NCI-H2081 treated with DMSO at 0.1 percent for 48 hours (cell line): ENCODE measurements at places on chromosomes 7 and 10.

DNA sequence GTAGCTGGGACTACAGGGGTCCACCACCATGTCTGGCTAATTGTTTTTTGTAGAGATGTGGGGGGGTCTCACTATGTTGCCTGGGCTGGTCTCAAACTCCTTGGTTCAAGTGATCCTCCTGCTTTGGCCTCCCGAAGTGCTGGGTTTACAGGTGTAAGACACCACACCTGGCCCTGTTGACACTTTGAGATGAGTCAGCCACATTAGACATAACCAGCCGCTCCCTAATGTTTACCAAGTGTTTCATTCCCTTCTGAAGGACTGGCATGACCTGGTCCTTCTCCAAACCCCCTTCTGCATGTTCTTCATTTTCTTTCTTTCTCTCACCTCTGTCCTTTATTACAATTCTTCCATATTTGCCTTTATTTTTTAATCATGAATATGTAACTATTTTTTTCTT lies 67.8 kb downstream of the TAF3 start:
- DNase-seq = no peak

DNA sequence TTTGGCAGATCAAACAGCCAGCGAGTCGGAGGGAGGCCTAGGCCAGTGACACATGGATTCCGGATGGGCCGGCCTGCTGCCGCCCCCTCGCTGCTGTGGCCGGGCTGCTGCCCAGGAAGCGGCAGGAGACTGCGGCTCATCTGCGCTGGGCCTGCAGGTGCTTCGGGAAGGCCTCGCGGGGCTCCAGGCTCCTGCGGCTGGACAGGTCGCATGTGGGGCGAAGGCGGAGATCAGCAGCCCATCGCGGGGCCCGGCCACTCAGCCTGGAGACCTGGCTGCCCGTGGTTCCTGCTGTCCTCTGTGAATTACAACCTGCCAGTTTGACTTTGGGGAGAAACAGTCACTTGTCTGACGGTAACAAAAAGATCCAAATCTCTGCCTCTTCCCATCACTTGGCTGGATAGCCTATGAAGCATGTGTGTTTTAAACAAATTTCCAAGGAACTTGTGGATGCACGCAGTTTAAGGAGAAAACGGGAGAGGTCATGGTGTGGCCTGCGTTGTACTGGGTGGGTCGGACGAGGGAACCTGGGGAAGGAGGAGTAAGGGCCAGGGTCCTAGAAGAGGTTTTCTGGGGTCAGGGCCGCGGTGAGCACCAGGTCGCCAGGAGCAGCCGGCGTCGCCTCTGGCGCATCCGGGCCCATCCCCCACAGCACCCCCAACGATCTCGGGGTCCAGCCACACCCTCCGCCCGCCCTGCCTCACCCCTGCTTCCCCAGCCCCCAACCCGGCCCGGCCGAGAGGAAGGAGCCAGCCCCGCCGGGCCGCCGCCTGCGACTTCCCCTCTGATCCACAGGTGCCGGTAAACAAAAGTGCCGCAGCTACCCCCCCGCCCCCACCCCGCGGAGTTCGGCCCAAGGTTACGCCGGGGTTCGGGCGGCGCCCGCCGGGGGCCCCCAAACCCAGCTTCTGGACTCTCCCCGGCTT lies 1.6 kb downstream of the SPOCK2 start:
- no peak for DNase-seq

DNA sequence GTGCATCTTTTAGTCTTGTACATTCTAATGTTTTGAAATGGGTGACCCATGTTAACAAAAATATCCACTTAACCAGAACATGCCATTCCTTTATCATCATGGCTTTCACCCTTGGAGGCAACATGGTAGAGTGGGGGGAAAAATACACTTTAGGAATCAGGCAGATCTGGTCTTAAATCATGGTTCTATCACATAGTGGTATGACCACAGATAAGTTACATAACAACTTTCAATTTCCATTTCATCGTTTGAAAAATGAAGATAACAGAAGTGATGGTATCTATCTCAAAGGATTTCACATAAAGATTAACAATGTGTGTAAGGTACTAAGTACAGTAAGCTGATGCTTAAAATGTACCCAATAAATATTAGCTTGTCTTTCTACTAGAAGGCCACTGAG lies 19.0 kb downstream of the TMEM168 start:
- DNase-seq = no peak

DNA sequence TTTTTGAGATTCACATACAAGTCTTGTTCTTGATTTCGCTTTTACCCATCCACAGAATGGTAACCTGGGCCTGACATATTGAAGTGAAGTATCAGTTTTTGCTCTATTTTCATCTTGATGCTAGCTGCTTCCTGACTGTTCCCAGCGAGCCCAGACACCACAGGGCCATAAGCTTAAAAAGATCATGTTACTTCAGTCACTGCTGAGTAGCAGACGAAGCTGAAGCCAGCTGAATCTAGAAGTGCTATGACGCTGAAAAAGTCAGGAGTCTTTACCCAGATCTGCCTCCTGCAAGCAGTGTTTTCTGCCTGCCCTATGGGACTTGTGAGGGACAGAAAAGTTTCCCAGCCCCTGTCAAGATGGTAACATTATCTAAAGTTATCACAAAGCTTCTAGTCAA lies 2.7 kb upstream of the PRXL2A start:
- no peak for DNase-seq

GRCh38 chr7:121966276-121966934 lies 93.4 kb downstream of the PTPRZ1 start:
- no peak for DNase-seq

- DNase-seq = no peak
Observed at GRCh38 chr7:148211740-148212151, 378.8 kb upstream of the C7orf33 start.

DNA sequence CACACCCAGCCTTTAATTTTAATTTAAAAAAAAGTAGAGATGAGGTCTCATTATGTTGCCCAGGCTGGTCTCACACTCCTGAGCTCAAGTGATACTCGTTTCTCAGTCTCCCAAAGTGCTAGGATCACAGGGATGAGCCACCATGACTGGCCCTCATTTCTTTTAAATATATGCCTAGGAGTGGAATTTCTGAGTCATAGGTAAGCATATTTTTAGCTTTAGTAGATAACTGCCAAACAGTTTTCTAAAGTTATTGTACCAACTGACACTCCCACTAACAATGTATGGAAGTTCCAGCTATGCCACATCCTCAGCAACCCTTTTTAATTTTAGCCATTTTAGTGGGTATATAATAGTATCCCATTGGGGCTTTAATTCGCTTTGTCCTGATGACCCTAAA lies 13.8 kb upstream of the PPIF start:
- DNase-seq = no peak

GRCh38 chr10:36675458-36675880 lies 449.9 kb upstream of the ANKRD30A start:
- DNase-seq = no peak

DNA sequence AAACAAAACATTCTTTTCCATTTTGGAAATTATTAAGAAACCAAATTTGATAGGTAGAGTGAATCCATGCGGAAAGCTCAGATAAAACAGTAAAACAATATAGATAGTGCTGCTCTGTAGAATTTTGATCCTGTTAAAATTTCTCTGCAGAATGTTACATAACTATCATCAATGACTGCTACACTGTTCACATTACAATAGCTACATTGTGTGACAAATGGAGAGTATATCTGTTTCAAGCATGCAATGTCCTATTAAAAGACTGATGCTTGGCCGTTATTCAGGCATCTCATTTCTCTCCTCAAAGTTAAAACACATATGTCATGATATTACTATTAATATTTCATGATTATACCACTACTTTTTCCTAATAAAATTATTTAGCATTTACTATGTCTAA lies 14.7 kb upstream of the TMEM106B start:
- no peak for DNase-seq

- no peak for DNase-seq
Observed at GRCh38 chr10:6347391-6347951, 144.7 kb downstream of the PFKFB3 start.

GRCh38 chr7:4809091-4809591 lies 33.7 kb downstream of the AP5Z1 start:
- DNase-seq = no peak

GRCh38 chr7:108322925-108323832 lies 133.1 kb downstream of the NRCAM start:
- no peak for DNase-seq

GRCh38 chr7:2734751-2735571 lies 47.0 kb downstream of the AMZ1 start:
- DNase-seq = no peak

- no peak for DNase-seq
Observed at GRCh38 chr7:76077435-76077834, 29.5 kb downstream of the MDH2 start.

- DNase-seq = no peak
Observed at GRCh38 chr7:121385800-121386179, 10.3 kb downstream of the FAM3C start.

GRCh38 chr7:106552645-106553445 lies 108.1 kb downstream of the CCDC71L start:
- DNase-seq = no peak

- DNase-seq = no peak
Observed at GRCh38 chr7:6170571-6171531, 101.6 kb downstream of the CYTH3 start.
